Naive thymus-derived CD4-positive, alpha-beta T cell (primary cell): ENCODE measurements at places on chromosomes 4 and X. TPM values are rescaled to one million over a fixed set of nuclear protein-coding genes. Genes with fewer than 3 reads are reported as not detected.

Gene ZGRF1
- 8.1 TPM for total RNA-seq

DNA sequence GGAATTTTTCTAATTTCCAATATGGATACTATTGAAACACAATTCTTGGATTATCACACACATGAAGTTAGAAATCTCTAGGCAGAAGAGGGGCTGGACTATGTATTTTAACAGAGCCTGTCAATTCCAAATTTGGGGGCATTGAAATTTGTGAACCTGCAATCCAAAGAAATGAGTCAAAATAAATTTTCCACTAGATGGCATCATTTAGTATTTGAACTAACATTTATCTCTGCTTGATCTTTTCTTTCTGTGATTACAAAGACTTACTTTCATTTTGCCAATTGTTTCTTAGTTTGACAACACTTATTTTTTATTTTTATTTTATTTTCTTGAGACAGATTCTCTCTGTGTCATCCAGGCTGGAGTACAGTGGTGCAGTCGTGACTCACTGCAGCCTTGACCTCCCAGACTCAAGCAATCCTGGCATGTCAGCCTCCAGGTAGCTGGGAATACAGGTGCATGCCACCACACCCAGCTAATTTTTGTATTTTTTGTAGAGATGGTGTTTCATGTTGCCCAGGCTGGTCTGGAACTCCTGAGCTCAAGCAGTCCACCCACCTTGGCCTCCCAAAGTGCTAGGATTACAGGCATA is 2.7 kb upstream of the PYURF start:
- no peak for DNase-seq
- no peaks in the 10 kb centered on the region for H3K27me3 ChIP-seq
- H3K4me3 ChIP-seq, result no peak overlapping the region
- H3K36me3 ChIP-seq, result no peaks in the 10 kb centered on the region

GRCh38 chr4:147134536-147135210 is 189.0 kb upstream of the TTC29 start:
- H3K36me3 ChIP-seq, result no peaks in the 10 kb centered on the region
- no peak overlapping the region for H3K27ac ChIP-seq
- DNase-seq, result no peak
- no peak overlapping the region for H3K4me3 ChIP-seq
- H3K27me3 ChIP-seq, result no peaks in the 10 kb centered on the region

Gene MAGEA6
- total RNA-seq, result not detected

DNA sequence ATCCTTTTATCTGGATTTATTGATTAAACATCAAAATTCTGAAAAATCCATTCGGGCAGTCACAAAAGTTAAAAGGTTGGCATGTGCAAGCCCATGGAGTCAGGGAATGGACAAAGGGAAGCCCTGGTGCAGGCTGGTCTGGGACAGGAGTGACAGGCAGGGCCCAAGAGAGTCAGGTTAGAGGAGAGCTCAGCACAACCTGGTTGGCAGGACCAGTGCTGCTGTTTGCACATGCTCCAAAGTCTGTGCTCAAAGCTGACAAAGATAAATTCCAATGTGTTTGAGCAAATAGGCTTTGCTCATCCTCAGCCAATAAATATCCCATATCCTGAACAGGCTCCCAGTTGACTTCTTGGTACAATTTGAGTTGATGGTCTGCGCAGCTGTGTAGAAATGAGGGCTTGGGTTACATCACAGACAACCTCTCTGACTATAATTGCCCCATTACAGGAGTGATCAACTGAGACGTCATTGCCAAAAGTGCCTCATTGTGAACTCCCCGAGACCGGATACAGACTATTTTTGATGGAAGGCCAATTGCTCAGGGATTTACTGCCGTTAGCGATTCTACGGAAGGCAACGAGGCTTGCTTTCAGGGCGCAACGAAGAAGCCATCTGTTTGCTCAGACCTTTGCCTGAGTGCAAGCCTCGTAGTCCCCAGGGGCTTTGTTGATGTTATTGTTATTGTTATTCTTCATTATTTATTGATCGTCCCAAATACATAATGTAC is 1008.1 kb upstream of the TENM3 start:
- DNase-seq, result no peak
- no peak overlapping the region for H3K4me3 ChIP-seq
- no peaks in the 10 kb centered on the region for H3K4me1 ChIP-seq
- no peaks in the 10 kb centered on the region for H3K27me3 ChIP-seq
- no peak overlapping the region for H3K27ac ChIP-seq

DNA sequence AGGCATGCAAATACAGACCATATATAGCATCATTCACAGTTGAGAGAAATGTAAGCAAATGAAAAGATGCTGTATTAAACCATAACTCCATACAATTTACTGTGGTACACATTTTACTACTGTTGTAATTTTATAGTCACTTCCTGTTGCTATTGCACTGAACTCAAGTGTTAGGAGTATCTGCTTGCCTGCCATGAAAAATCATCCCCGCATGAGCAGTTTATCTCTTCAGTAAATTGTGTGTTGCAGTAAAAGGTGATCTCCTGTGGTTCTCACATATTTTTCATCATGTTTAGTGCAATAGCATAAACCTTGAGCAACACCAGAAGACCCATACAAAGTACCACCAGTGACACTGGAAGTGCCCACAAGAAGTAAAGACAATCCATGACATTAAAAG is 1153.4 kb downstream of the FAT4 start:
- no peaks in the 10 kb centered on the region for H3K36me3 ChIP-seq
- no peaks in the 10 kb centered on the region for H3K27me3 ChIP-seq
- no peak overlapping the region for H3K4me3 ChIP-seq
- DNase-seq, result no peak
- no peaks in the 10 kb centered on the region for H3K4me1 ChIP-seq

Gene COX7B
- 129 TPM for total RNA-seq

- no peaks in the 10 kb centered on the region for H3K4me1 ChIP-seq
- no peaks in the 10 kb centered on the region for H3K27me3 ChIP-seq
- no peak overlapping the region for H3K27ac ChIP-seq
- H3K36me3 ChIP-seq, result no peaks in the 10 kb centered on the region
These were observed 404.6 kb upstream of the PITX2 start for GRCh38 chr4:111027526-111027925.

GRCh38 chr4:31461421-31461820 is 741.3 kb downstream of the PCDH7 start:
- no peaks in the 10 kb centered on the region for H3K36me3 ChIP-seq
- H3K4me1 ChIP-seq, result no peaks in the 10 kb centered on the region
- no peaks in the 10 kb centered on the region for H3K27me3 ChIP-seq
- DNase-seq, result no peak
- no peak overlapping the region for H3K4me3 ChIP-seq

Gene GAR1
- 9.5 TPM for total RNA-seq

Gene TMSB15A
- total RNA-seq, result not detected

Gene FGF13
- total RNA-seq, result not detected

DNA sequence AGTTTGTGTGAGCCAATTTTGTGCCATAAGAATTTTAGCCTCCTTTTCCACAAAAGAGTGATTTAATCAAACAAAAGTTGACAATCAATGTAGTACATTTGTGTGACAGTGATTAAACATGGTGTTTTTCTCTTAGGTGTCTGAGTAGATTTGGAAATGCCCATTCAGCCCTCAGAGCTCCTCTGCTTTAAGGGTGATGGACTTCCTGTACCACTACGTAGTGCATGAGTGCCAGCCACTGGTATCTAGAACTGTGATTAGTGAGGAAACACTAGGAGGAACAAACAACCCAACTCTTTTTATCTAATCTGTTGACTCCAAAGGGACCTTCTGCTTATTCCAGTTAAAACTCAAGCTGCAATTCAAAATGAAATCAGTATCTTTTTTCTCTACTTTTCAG is 151.7 kb downstream of the SNCA start:
- DNase-seq, result no peak
- no peak overlapping the region for H3K4me3 ChIP-seq
- no peak overlapping the region for H3K27ac ChIP-seq

DNA sequence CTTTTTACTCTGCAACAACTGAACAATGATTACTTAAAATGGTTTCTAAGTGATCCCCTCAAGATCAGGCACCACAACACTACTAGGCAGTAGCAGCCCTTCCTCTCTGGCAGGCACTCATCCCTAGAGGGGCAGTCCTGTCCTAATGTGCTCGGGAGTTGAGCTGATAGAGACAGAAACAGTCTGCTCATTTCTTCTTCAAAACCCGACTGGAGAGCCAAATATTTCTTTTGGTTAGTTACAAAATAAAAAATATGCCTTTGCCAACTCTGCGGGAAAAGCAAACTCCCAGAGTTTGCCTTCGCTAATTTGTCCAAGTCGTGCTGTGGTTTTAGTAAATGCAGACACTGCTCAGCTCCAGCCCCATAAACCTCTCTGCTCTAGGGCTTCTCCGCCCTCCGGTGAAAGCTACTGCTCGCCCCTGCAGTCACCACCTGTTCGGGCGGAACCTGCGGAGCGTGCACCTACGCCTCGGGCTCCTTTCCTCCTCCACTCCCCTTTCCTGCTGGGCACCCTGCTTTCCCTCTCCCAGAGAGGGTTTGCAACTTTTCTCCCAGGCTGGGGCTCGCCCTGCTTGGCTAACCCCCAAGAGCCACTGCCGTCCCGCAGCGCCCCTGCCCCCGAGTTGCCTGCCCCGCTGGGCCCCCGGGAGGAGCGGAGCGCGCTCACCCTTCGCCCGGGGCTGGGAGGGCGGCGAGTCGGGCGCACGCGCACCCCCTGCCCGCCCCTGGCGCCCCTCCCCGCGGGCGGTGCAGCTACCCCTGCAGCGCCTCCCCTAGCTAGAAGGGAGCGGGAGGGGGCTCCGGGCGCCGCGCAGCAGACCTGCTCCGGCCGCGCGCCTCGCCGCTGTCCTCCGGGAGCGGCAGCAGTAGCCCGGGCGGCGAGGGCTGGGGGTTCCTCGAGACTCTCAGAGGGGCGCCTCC is at the start of gene NPNT:
Gene NPNT, plus strand, starts transcription at position 812 of the 923 bp plus-strand sequence. CDS start 182 bp downstream, outside the sequence.
- no peak within 1 kb of the TSS for H3K4me3 ChIP-seq
- H3K36me3 ChIP-seq, result no peaks in the 10 kb centered on the region
- H3K27me3 ChIP-seq, result no peaks in the 10 kb centered on the region
- DNase-seq, result no peak
- no peak within 1 kb of the TSS for H3K27ac ChIP-seq

DNA sequence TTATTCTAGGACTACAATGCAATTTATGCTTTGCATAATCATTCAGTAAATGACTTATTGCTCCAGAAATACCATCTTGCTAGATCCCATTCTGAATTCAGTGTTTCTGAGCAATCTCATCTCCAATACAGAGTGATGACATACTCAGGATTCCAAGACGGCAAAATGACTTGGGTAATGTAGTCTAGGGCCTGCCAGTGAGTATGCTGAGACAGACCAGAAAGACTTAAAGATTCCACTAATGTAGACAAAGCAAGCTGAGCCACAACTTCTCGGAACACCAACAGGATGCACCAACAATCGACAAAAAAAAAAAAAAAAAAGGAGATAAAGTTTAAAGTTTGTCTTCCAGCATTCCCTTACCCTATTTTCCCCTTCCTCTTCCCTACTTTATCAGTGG is 919 bp upstream of the SEC24B start:
- no peaks in the 10 kb centered on the region for H3K27me3 ChIP-seq
